NCI-H187 (cell line): ENCODE measurements at places on chromosomes 2 and 18.

DNA sequence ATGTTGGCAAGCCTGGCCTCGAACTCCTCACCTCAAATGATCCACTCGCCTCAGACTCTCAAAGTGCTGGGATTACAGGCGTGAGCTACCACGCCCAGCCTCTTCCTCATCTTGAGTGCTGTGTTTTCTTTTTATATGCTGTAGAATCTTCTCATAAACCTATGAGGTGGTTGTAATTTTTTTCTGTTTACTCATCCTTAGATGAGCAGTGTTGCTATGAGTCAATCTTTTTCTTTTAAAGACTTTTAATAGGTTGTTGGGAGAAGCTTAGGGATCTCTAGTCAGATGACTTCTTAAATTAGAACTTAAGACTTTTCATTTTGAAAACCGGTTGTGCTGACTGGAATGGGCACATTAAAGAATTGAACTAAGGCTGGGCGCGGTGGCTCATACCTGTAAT, 8.7 kb upstream of the AAK1 start:
- DNase-seq, result no peak

- DNase-seq, result no peak
These were observed 1.4 kb upstream of the RAB3GAP1 start for GRCh38 chr2:135050684-135051083.

DNA sequence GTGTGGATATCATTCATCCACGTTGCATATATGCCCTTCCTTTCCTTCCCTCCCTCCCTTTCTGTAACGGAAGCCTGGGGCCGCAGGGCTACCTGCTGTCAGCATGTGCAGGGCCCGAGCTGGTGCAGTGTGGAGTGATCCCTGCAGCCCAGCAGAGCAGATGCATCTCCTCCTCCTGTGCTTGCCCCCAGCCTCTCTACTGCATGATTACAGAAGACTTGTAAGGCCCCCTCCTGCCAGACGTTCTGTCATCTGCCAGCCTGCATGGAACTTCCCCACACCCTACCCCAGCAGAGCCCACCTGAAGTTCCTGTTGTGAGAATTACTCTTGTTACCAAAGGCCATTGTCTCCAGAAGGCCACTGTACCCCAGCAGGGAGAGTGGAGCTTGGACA, 67.5 kb upstream of the FOSL2 start:
- DNase-seq, result no peak

GRCh38 chr2:191791953-191792560, 54.8 kb downstream of the CAVIN2 start:
- DNase-seq, result no peak

GRCh38 chr2:74000666-74001065, 16.0 kb downstream of the TET3 start:
- DNase-seq, result no peak
